ENCODE measurements at places on chromosomes 5 and 9.

DNA sequence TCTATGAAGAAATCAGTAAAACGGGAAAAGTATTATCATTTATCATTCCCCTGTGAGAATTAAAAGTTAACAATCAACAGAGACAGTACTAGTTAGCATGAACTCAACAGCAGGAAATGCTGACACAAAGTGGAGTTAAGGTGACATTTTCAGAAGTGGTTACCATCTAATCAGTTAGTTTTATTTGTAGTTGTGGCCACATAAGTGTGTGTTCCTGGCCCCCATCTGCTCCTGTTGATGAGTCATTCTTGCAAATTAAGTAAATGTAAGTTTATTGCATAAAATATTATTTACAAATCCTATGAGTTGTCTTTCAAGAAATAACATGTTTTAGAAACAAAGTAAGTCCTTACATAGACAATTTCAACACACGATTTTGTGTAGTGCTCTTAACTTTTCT is 8.9 kb upstream of the BNC2 start:
- DNase-seq: no peak

GRCh38 chr5:124980163-124980941 is 233.9 kb upstream of the ZNF608 start:
- DNase-seq: no peak

DNA sequence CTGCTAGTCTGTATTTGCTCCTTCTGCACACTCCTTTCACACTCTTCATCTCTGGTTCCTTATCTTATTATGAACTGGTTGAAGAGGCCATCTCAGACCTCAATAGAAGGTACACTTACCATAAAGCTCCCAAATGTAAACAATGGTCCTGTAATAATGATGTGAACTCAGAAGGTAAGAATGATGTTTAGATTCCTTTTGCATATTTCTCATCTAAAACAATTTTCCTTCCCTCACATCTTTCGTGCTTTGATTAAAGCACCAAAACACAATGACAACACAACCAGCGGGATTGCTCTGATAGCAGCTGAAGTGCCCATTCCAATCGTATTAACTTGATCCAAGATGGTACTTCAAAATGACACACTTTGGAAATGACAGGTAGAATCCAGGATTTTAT is 34.3 kb downstream of the NFIB start:
- DNase-seq: no peak

GRCh38 chr9:133772581-133772980 is 34.4 kb upstream of the SARDH start:
- no peak for DNase-seq

GRCh38 chr5:156444753-156445291 is 117.9 kb downstream of the SGCD start:
- no peak for DNase-seq

DNA sequence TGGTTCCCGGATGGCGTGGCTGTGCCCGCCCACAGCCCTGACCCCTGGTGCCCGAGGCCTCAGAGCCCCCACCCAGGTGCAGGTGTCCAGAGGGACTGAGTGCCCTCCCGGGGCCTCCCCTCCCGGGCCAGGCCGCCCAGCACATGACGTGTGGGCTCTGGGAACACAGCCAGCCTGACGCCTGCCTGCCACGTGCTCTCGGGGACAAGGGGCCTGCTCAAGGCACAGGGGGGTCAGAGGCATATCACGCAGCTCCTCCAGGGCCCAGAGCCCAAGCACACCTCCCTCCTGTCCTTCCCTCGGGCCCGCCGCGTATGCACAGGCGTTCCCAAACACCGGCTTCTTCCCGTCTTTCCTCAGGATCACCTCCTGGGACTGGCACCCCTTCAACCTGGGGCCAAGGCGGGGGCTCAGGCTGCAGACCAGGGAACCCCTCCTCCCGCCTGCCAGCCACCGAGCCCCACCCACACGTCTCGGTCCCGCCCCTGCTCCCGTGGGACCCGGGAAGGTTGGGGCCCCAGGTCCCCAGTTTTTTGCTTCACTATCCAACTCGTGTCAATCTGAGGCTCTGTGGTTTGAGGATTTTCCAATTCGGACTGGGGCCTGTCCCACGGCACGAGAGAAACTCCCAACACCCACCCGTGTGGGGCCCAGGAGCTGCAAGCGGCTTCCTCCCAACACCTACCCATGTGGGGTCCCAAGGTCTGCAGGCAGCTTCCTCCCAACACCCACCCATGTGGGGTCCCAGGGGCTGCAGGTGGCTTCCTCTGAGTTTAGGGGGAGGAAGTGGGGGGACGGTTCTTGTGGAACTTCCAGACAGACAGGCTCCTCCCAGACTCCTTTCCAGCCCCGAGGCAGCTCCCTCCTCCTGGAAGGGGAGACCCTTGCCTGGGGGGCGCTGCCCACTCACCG is 1.5 kb downstream of the LCN10 start:
- no peak for DNase-seq

- no peak for DNase-seq
These were observed 17.5 kb upstream of the TEX10 start for GRCh38 chr9:100370064-100370723.

DNA sequence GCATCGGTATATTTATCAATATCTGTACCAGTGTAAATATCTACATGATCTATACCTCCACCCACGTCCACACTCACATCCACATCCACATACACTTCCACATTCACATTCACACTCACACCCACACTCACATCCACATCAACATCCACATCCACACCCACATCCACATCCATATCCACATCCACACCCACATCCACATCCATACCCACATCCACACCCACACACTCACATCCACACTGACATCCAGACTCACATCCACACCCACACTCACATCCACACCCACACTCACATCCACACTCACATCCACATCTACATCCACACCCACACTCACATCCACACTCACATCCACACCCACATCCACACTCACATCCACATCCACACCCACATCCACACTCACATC is 189.2 kb downstream of the IRX1 start:
- no peak for DNase-seq

GRCh38 chr9:34279411-34279810 is 49.7 kb downstream of the KIF24 start:
- DNase-seq: no peak

DNA sequence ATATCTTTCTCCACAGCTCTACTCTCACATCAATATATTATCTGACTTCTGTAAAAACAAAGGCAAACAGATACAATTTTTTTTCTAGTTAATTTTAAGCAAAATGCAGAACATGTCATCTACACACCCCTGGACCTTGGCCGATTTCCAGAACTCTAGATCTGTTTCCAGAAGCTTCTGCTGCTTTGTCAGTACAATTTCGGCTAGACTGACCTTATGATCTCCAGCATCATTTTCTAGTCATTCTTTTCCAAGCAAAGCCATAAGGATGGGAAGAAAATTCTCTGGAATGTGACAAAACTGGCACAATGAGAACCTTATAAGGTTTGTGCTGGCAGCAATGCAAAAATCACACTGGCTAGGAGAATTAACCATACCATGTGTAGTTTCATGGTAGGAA is 132.8 kb upstream of the MPDZ start:
- DNase-seq: no peak

- DNase-seq: no peak
These were observed 972 bp downstream of the PDGFRB start for GRCh38 chr5:150154618-150155128.

- no peak for DNase-seq
These were observed 9.3 kb upstream of the ACSL6 start for GRCh38 chr5:132020568-132021339.

DNA sequence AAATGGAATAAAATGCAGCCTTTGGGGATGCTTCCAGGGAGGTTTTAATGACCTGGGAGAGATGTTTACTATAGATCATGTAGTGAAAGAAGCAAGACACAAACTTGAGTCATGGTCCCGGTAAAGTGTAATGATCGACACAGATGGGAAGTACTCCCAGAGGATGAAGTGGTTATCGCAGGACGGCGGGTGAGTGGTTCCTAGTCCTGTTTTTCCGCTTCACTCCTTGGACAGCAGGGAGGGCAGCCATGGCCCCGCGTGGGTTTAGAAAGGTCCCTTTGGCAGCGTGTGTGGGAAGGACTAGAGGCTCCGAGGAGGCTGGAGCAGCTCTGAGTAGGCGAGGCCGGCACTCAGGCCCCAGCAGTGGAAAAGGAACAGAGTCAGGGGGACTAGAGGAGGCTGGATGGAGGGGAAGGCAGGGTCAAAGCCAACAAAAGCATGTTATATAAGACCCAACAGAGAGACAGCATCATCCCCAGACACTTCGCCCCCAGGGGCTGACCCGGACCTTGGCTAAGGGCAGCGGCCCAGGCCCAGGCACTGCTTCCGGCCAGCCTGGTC is 49.2 kb upstream of the STXBP1 start:
- DNase-seq: no peak

- DNase-seq: no peak
These were observed 38.5 kb downstream of the TLE1 start for GRCh38 chr9:81650586-81651515.
